ENCODE measurements at places on chromosomes 13 and 19. TPM values are rescaled to one million over a fixed set of nuclear protein-coding genes. Genes with fewer than 3 reads are reported as not detected.

- no peaks in the 10 kb centered on the region for H3K4me1 ChIP-seq
- H3K27ac ChIP-seq, result no peak overlapping the region
- H3K36me3 ChIP-seq, result no peaks in the 10 kb centered on the region
- H3K4me3 ChIP-seq, result no peak overlapping the region
Observed at GRCh38 chr13:113996081-113996911, 22.4 kb upstream of the C13orf46 start.

- no peaks in the 10 kb centered on the region for H3K27me3 ChIP-seq
- H3K4me1 ChIP-seq, result no peaks in the 10 kb centered on the region
- DNase-seq, result peak; percentile 90
- H3K36me3 ChIP-seq, result no peaks in the 10 kb centered on the region
Observed at GRCh38 chr19:33376423-33376822, 2.9 kb downstream of the CEBPG start.

- H3K27ac ChIP-seq, result no peak overlapping the region
- H3K36me3 ChIP-seq, result no peaks in the 10 kb centered on the region
- peaks cover 6% of the 10 kb centered on the region for H3K27me3 ChIP-seq
- peak; percentile 41 for DNase-seq
Observed at GRCh38 chr19:39264306-39265290, 3.6 kb upstream of the IFNL2 start.

DNA sequence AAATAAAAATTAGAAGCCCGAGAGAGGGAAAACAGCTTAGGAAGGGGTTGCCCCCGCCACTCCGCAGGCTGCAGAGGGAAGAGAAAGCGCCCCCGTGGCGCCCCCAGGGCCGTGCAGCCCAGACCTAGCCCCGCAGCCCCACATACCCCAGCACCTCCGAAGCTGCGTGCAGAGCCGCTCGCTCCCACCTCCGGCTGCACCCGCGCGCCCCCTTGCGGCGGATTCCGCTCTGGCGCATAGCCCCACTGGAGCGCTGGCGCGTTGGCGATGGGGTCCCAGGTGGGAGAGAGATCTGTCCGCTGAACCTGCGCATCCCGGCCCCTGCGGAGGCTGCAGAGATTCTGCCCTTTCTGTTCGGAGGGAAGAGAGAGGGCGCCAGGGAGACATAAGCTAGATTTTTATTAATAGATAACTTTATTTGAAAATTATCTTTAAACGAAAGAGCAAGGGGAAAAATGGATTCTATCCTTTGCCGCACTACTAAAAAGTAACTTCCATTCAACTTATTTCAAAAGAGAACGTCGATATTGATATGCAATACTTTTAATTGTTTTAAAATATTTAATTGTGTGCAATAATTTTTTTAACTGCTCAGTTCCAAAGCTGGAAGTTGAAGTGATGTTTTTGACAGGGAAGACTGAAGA lies 11.7 kb upstream of the CLN5 start:
- DNase-seq, result peak; percentile 90
- no peaks in the 10 kb centered on the region for H3K27me3 ChIP-seq
- no peaks in the 10 kb centered on the region for H3K4me1 ChIP-seq
- H3K27ac ChIP-seq, result no peak overlapping the region
- no peaks in the 10 kb centered on the region for H3K36me3 ChIP-seq
- H3K4me3 ChIP-seq, result no peak overlapping the region

DNA sequence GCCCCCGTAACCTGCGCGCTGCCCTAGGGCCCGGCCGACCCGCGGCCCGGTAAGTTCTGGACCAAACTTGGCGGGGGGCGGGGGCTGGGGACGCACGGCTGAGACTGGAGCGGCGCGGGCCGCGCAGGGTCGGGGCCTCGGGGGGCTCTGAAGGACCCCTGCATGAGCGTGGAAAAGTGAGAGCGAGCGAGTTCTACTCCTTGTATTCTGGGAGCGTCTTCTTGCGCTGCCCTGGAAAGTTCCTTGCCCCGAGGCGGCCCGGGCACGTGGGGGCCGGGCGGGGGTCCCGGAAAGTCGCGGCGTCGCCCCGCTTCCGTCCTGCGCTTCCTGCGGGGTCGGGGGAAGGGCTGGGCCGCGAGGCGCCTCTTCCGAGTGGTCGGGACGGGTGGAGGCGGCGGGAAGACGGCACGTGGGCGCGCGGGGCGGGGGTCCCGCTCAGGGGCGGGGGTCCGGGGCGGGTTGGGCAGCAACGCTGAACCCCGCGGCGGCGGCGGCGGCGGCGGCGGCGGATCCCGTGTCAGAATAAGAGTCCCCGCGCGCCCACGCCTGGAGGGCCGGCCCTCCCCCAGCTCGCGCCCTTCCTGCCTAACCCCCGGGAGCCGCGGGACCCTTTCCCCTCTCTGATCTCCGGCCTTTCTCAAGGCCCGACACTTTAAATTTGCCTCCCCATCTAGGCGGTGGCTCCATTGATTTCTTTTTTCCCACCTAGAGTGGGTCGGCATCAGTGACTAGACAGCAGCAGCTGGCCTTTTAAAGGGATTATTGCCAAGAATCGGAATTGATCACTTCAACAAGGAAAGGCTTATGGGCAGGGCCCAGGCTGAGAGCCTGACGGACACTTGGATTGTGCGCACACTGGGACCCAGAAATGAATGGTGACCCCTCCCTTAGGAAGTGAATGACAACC lies 749 bp downstream of the GATAD2A start:
- H3K27me3 ChIP-seq, result no peaks in the 10 kb centered on the region
- H3K4me3 ChIP-seq, result peak overlapping the region; percentile 95
- H3K4me1 ChIP-seq, result peaks cover 7% of the 10 kb centered on the region
- peak; percentile 70 for DNase-seq

The CEACAM6 gene
- total RNA-seq, result 31.9 TPM

The SMIM44 gene
- total RNA-seq, result not detected

DNA sequence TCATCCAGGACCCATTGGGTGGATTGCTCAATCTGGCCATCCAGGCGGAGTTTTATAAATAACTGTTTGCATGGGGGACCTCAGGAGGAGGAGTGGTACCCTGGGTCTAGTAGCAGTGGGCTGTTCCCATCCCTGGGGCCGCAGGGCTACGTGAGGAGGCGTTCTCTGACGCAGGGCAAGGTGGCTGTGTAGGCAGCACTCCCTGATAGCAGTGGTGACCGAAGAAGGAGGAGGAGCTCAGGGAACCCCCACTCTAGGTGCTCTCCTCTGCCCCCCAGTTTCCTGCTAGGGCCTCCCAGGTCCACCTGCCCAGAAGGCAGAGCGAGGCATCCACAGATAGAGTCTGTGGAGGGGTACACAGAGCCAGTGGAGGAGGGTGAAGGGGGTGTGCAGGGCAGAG lies 64.1 kb downstream of the CCNE1 start:
- H3K27ac ChIP-seq, result no peak overlapping the region
- no peak for DNase-seq
- peaks cover 4% of the 10 kb centered on the region for H3K27me3 ChIP-seq

DNA sequence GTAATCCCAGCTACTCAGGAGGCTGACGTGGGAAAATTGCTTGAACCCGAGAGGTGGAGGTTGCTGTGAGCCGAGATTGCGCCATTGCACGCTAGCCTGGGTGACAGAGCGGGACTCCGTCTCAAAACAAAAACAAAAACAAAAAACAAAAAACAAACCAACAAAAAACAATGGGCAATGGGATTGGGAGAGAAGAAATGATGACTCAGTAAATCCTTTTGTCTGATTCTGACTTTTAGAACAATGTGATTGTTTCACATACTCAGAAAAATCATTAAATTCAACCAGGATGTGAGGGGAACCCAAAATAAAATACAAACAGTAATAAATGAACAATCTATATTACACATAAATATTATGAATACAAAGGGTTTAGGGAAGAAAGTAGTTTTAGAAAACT lies 5.1 kb downstream of the ZNF565 start:
- H3K27me3 ChIP-seq, result no peaks in the 10 kb centered on the region
- H3K4me3 ChIP-seq, result no peak overlapping the region
- no peak for DNase-seq
- H3K36me3 ChIP-seq, result no peaks in the 10 kb centered on the region
- H3K27ac ChIP-seq, result no peak overlapping the region

GRCh38 chr19:15488489-15489226 lies 9.4 kb upstream of the PGLYRP2 start:
- no peaks in the 10 kb centered on the region for H3K27me3 ChIP-seq
- no peak overlapping the region for H3K4me3 ChIP-seq
- no peak for DNase-seq
- H3K27ac ChIP-seq, result no peak overlapping the region
- H3K4me1 ChIP-seq, result no peaks in the 10 kb centered on the region
- H3K36me3 ChIP-seq, result no peaks in the 10 kb centered on the region

Data from Peyer's patch (tissue), 4 donors.